Left forelimb (tissue), 1 donor: ENCODE measurements at places on chromosomes 3 and 15.

DNA sequence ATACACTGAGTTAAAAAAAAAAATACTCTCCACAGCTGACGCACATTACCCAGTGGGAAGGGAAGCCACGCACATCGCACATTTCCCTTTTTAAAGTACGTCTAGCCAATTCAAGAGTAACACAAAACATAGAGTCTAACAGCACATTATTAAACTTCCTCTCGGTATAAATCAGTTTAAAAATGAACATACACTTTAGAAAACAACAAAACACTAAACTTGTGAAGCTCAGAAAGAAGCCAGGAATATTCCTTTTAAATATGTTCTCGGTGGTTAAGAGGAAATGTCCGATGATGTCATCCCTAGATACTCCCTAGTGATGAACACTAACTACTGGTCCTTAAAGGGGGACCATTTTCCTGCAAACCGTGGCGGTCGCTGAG, 721 bp downstream of the MYEF2 start:
- DNase-seq, result no peak

DNA sequence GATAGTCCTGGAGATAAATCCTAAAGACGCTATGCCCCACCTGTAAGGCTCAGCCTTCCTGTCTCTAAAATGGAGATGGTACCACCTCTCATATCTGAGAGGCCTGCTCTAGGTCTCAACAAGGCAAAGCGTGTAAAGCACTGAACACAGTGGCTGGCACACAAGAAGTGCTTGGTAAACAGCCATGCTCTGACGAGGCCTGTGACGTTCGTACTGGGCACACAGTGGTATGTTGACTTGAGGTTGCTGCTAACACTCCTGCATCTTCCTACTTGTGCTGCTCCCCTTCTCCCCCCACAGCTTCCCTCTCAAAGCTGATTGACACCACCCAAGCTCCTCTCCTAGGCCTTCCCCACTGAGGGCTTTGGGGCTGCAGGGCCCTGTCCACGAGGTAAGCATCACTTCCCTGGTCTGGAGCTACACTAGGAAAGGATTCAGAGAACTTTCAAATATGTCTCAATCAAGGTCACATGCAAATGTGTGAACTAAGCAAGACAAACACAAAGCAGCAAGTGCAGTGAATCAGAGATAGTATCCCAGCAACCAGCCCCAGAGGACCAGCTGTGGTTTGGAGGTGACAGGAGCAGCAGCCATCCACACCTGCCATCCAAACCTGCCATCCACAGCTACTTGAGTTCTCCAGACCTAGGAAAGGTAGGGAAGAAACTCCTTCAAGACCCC, 177.5 kb downstream of the STT3B start:
- DNase-seq, result no peak

- DNase-seq, result no peak
These were observed 28.7 kb downstream of the SEMA5B start for GRCh38 chr3:122998856-122999255.

GRCh38 chr3:61832375-61833229, 271.2 kb downstream of the PTPRG start:
- DNase-seq, result no peak

DNA sequence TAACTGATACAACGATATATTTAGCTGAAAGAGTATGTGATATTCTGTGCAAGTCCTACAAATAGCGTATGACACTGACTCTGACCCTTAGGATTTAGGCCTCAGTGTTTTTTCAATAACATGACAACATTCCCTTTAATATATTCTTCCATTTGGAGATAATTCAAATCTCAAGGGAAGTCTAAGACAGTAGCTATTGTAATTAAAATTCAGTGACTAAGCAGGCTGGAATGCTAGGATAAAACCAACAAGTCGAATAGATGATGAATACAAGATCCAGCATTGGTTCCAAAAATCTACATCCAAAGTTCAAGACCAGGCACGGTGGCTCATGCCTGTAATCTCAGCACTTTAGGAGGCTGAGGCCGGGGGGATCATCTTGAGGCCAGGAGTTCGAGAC, 56.2 kb downstream of the QTRT2 start:
- DNase-seq, result no peak

DNA sequence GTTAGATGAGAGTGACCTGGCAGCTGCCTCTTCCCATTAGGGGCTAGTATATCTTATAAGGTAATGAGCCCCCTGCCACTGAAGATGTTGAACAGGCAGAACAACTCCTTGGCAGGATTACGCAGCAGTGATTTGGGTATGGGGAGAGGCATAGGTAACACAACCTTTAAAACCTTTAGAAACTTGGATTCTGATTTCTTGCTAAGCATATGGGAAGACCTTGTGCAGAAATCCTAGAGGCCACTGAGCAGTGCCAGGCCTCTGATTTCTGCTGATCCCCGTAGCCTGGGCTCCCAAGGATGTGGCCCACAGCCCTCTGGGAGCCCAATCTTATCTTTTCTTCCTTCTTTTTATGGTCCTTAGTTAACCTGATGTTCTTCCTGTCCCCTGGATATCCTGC, 237.9 kb upstream of the ROPN1 start:
- no peak for DNase-seq
